Effector CD8-positive, alpha-beta T cell (primary cell): ENCODE measurements at places on chromosomes 2 and 18.

GRCh38 chr2:45614330-45614729, 3.3 kb upstream of the SRBD1 start:
- DNase-seq: no peak

DNA sequence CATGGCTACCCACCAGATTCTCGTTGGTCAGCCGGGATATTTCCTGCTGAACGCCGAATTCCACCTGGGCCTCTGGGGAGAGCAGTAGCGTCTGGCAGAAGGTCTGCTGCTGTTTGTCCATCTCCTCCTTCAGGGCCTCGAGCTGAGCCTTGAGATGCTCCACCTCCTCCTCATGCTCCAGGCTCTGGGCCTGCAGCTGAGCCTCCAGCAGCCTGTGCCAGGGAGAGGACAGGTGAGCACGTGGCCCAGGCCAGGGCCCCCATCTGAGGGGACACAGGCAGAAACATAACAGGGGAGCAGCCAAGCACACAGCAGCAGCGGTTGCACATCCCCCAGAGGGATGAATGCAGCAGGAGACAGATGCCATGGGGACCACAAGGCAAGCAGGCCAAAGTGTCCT, 40.1 kb upstream of the ACAA2 start:
- DNase-seq: no peak

DNA sequence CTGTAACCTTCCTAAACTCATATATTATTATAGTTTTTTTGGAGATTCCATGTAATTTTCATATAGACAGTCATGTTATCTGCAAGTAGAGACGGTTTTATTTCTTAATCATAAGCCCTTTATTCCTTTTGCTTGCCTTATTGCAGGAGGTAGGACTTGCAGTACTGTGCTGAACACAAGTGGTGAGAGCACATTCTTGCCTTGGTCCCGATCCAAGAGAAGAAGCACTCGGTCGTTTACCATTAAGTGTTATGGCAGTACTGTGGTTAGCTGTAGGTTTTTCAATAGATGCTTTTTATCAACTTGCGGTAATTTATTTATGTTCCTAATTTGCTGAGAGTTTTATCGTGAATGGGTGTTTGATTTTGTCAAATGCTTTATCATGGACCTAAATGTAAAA, 305.7 kb downstream of the DYSF start:
- DNase-seq: no peak

DNA sequence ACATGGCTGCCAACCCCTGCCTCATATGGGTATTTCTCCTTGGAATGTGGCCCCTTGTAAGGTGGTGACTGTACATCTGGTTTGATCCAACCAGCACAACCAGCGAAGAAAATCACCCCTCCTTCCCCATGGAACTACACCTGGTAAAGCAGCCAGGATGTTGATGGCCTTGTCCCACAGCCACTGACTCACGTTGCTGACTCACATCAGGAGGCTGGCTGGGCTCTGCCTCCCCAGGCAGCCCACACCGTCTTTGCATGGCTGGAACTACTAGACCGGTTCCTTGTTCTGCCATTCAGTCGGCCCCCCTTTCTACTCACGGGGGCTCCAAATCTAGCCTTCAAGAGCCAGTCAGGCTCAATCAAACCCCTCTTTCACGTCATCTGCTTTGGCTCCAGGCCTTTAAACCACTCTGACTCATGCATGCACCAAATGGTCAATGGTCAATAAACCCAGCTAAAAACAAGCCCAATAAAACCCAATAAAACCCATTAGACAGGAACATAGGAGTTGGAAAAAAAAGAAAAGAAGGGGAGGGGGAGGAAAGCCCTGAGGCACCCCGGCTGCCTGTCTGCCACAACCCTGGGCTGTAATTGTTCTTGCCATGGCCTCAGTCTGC, 114.8 kb downstream of the PLB1 start:
- DNase-seq: no peak
